Inflammatory macrophage treated with lipopolysaccharide for 1 hour (primary cell): ENCODE measurements at places on chromosomes 2 and 18.
A peak's percentile ranks its signal among the peaks of the same experiment; 100 is the strongest.

GRCh38 chr2:198622986-198623730 lies 818.8 kb downstream of the PLCL1 start:
- DNase-seq = no peak

DNA sequence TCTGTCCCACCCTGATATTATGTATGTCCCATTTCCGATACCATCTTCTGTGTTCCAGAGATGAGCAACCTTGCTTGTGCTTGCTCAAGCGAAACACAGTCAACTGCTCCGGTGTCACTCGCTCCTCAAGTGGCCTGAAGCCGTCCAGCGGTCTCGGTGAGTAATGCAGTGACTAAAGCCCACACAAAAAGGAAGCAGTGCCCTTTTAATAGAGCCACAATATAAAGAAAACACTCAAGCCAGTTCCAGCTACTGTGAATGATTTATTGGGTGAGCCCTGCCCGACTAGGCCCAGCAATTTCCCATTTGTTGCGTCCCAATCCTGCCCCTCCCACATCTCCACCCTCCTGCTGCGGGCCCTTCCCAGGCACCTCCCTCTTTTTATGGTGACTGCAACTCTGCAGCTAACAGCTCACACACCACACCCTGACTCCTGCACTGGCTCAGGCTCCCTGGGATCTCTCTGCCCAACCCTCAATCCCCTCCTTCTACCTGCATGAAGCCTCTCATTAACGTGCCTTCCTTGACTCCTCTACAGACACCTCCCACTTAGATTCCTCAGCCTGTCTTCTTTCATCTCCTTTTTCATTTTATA lies 44.2 kb upstream of the DSC1 start:
- DNase-seq = peak; percentile 86

GRCh38 chr2:176626796-176627195 lies 357.6 kb downstream of the MTX2 start:
- no peak for DNase-seq

DNA sequence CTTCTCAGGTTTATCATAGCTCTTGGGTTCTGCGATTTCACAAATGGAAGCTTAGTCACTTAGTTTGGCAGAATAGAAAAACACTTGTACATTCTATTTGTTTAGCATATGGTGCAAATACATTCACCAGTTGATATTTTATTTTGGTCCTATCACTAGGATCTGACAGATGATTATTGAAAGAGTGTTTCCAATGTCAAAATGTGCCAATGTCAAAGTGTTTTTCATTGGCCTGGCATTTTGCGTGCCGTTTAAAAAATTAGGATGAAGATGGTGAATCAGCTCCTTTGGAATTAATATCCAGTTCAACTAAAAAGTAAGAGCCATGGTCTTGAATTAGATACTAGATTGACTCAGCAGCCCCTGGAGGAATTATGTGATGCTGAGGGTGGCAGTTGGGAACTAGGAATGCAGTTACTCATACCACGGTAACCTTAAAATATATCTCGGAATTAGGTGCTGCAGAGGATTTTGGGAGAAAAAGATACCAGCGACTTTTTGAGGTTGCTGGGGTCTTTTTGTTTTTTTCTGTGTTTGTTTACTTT lies 87.0 kb downstream of the SPHKAP start:
- no peak for DNase-seq
